Activated CD4-positive, alpha-beta T cell treated with anti-CD3 and anti-CD28 coated beads, Interleukin-2, amount 10 ng/mL, durations not matched to agents 24 days and 14 days (primary cell): ENCODE measurements at places on chromosomes 6 and 20.

- DNase-seq = no peak
These were observed 39.2 kb downstream of the C6orf132 start for GRCh38 chr6:42103216-42103615.

DNA sequence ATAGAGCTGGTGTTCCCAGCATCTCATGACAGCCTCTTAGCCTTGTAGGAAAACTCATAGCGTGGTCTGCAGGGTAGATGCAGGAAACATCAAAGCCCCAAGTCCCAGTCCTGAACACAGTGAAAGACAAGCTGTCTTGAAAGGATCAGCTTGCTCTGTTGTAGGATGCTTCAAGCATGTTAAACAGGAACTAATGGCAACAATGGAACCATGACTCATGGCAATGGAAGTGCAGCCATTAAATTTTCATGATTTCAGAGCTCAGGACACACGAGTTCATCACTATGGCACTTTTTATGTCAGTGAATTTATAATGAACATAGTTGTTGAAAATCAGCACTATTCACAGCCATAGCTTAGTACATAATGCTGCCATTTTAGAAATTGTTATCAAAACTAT is 367.7 kb downstream of the KIF16B start:
- no peak for DNase-seq

- DNase-seq = no peak
These were observed 35.5 kb downstream of the SH3BGRL2 start for GRCh38 chr6:79666634-79667033.

DNA sequence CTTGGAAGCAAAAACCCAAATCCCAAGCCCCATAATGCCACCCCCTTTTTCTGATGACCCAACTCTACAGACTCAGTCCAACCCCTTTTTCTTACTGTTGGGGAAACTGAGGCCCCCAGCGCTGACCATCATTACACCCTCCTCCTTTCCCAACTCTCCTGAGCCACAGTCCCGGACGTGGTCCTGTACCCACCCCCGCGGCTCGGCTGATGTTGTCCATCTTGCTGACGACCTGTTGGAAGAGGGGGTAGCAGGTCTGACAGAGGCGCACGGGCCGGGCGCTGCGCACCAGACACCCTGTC is 533 bp downstream of the OSTM1 start:
- DNase-seq = no peak

GRCh38 chr20:51934301-51935002 is 132.1 kb upstream of the SALL4 start:
- no peak for DNase-seq
